ENCODE measurements at places on chromosomes 4 and X. TPM values are rescaled to one million over a fixed set of nuclear protein-coding genes. Genes with fewer than 3 reads are reported as not detected.

GRCh38 chr4:118059397-118059796 is 25.1 kb downstream of the NDST3 start:
- DNase-seq = no peak

SPANXA1 gene
- total RNA-seq = not detected

XAGE1A gene
- total RNA-seq = not detected

SOD3 gene
- total RNA-seq = 0.54 TPM

Data from cerebellum (tissue), 4 donors.